SW480 (cell line): ENCODE measurements at places on chromosomes 4 and X.

DNA sequence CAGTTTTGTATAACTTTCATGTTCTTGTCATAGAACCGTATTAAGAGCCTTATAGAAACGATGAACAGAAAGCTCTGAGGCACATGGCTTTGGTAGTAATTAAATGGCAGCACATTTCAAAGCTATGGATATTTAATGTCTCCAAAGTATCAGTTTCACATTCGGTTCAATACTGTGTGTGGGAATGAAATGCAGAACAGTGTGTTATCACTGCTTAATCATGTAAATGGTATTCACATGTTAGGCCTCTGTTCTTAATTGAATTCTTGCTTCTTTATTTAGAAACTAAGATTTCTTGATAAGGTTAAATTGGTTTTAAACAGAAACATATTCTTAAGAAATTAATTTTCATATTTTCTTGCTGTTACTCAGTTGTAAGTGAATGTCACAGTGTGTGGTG is 701.0 kb upstream of the PITX2 start:
- DNase-seq = no peak

DNA sequence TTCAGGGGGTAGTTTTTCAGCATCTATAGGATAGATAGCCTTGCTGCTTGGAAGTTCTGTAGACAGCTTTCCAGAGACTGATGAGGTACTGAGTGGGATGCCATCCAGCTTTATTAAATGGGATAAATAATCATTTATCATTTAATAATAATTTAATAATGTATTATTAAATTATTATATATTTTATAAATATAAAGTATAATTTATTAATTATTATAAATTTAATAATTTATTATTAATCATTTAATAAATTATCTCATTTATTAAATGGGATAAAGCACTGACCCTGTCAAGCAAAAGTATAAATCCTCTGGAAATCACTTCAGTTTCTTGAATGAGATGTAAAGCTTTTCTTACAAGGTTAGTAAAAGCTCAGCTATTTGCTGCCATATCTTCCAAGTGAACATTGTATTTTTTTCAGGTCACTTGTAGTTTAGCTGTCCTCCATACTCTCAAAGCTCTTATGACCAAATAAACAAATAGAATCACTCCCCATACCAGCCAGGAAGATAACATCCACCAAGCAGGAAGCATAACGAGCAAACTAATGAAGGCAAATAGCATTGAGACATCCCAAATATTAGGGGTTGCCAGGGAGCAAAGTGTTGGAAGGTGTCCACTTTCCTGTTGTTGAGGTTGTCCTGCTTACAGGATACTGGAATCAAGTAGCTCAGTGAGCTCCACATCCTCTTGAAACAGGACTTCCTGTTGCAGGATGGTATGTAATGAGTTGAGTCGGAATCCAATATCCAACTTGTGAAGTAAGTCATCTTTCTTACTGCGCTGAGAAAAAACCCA is 88.9 kb downstream of the ZNF674 start:
- DNase-seq = no peak

GRCh38 chr4:66633477-66633876 is 911.8 kb downstream of the CENPC start:
- DNase-seq = no peak

GRCh38 chrX:65783746-65784145 is 116.3 kb downstream of the MSN start:
- DNase-seq = no peak

DNA sequence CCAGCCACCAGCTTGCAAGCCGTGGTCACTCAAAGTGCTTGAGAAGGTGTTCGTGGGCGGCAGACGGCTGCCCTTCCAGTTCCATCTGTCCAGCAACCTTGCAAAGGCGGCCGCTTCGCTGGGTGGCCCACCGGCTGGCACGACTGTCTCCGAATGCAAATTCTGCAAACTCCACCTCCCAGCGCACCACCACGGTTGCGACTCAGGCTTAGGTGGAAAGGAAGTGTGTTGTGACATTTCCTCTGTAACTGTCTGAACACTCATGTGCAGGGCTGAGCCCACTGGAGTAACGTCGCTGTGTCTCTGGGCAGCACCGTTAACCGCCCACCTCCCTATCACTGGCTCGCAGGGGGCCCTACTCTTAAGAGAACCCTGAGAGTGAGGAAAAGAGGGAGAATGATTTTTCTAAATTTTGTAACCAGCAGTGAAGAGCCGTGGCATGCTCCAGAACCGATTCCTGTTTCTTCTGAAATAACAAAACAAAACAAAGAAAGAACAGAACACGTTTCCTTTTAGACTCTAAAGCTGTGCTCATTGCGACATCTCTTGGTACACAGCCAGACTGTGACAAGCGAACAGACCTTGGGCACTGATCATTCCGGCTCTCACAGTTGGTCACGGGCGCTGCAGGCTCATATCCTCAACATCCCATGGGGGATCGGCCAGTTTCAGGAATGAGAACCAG is at the start of gene P2RY8:
TSS of gene P2RY8 (minus strand) at position 155 of the 685 bp plus-strand sequence. CDS start 70,627 bp downstream, outside the sequence.
- DNase-seq = peak; percentile 9

- no peak for DNase-seq
Measured at GRCh38 chr4:98470831-98471230, 187.6 kb downstream of the TSPAN5 start.

GRCh38 chr4:77010841-77011354 is 61.3 kb downstream of the SEPTIN11 start:
- DNase-seq = peak; percentile 39
